Kidney capillary endothelial cell (primary cell): ENCODE measurements at places on chromosomes 1 and 21.

- DNase-seq = no peak
Observed at GRCh38 chr1:226862890-226863289, 7.5 kb upstream of the PSEN2 start.

- peak; percentile 34 for DNase-seq
Observed at GRCh38 chr1:160007577-160008200, 24.1 kb downstream of the PIGM start.

GRCh38 chr1:54302951-54303843 lies 103.0 kb downstream of the SSBP3 start:
- DNase-seq = no peak

GRCh38 chr1:232901255-232901654 lies 49.2 kb upstream of the NTPCR start:
- DNase-seq = no peak

DNA sequence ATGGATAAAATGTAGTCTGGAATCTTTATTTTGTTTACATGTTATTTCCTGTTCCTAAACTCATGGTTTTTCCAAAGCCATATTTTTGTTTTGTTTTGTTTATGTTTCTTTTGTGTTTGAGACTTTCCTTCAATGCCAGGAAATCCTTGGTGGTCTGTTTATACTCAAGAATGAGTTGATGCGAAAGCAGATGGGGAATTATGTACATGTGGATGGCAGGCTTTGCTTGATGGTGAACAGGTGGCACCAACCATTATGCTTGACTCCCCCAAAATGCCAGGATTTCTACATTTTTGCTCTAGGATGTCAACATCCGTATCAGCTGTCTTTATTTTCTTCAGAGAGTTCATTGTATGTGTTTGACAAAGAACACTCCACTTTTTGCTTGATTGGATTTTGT lies 448.5 kb downstream of the PRDM2 start:
- no peak for DNase-seq
